Adrenal gland (tissue), 19 donors: ENCODE measurements at places on chromosomes 1 and 21.

DNA sequence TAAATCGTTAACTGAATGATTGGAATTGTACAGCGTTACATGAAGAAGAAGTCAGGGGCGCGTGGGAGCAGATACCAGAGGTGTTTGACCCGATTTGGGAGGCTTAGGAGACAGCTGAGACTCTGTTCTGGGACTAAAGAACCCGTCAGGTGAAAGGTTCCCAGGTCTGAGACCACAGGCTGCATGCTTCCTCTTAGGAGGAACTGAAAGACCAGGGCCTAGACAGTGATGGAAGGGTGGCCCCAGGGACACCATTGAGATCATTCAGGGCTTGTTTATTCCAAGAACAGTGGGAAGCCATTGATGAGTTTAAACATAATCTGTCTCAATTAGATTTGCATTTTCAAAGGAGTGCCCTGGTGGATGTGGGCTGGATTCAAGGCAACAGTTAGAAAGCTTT lies 904 bp downstream of the KLF17 start:
- peak; percentile 3 for DNase-seq

- no peak for DNase-seq
These were observed 6.7 kb upstream of the ADARB1 start for GRCh38 chr21:45067462-45068285.

- peak; percentile 98 for DNase-seq
These were observed at the start of gene DUSP23 for GRCh38 chr1:159780583-159781582. Gene DUSP23 (plus strand): TSS chr1:159780962. CDS start chr1:159781101, 139 bp downstream.

DNA sequence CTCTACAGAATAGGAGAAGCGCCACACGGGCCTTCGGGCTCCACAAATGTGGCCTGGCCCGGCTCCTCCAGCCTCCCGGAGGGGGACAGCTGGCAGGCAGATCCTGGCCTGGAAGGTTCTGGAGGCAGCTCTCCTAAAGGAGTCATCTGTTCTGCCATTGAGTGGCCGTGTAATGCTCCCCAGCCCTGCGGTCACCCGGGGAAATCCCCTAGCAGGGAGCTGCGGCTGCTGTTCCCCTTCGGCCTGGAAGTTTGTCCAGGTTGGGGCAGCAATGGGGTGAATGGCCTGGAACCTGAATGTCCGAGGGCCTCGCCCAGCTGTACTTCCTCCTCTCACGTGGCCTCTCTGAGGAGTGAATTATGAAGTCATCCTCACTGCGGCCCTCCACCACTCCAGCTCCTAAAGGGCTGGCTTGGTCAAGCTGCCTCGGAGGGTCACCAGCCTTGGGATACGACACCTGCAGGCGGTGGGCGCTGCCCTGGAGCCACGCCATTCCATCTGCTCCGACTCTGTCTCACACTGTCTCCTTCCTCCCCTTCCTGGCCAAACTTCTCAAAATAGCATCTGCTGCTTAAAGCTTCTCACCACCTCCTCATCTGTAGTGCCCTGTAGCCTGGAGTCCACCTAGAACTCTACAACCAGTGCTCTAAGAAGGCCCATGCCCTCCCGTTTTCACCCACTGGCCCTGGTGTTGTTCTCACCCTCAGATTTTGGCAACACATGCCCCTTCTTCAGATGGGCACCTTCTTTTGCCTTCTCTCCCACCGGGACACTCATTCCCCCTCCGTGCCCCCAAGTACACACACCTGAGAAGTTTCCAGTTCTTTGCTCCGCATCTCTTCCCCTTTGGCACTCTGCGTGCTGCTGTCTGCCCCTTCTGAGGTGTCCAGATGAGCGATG lies 54.4 kb upstream of the TMPRSS2 start:
- DNase-seq, result no peak

- no peak for DNase-seq
These were observed 23.9 kb downstream of the FASLG start for GRCh38 chr1:172682812-172683211.

DNA sequence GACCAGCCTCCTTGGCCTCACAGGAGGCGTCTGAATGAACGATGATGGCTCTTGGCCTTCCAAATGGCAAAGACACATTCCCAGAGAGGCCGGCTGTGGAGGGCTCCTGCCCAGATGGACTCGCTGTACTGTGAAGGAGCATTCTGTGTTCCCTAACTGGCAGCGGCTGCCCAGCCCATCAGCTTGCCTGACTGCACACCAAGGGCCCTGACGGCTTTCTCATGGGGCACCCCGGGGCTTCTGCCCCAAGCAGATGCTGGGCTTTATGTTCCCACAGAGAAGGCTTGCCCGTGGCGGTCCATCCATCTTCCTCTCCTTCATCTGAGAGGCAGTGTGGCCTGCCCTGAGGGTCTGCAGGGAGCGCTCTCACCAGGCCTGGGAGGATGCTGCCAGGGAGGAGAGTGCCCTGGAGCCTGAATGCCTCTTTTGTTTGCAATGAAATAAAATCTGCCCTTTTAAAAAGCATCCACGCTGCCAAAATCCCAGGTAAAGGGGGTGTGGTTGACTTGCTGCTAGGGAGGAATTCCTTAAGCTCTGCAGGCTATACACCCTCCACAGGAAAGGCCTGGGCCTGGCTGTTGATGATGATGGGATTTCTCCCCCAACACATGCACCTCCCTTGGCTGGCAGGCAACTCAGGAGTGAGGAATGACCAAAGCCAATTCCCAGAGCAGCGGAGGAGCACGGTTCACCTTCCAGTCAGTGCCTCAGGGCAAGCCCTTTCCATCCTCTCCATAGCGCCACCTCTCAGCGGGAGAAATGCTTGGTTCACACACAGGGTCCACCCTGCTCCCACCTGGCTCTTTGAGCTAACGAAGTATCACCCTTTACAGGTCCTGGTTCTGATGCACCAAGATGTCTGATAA lies 84.6 kb upstream of the SSX2IP start:
- no peak for DNase-seq

DNA sequence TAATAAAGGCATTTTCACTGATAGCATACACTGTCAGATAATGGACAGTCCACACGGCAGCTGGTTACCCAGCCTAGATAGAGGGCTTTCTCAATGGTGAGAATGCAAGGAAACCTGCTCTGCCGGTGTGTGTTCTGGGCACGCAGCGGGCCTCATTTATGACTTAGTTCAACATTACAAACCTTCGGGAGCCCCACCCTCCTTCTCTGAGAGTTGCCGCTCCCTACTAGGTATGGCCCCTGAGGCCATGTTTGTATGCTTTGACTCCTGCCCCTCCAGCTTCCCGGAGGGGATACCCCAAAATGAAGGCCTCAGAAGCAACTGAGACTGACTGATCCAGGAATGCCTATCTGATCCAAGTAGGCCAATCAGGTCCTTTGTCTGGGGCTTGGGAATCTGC lies 17.2 kb upstream of the FABP3 start:
- DNase-seq, result no peak

- no peak for DNase-seq
These were observed 178.9 kb upstream of the FOXD3 start for GRCh38 chr1:63143482-63143881.

GRCh38 chr1:107433068-107433467 lies 292.2 kb downstream of the NTNG1 start:
- no peak for DNase-seq
